ENCODE measurements at places on chromosomes 12 and 14. TPM values are rescaled to one million over a fixed set of nuclear protein-coding genes. Genes with fewer than 3 reads are reported as not detected.

DNA sequence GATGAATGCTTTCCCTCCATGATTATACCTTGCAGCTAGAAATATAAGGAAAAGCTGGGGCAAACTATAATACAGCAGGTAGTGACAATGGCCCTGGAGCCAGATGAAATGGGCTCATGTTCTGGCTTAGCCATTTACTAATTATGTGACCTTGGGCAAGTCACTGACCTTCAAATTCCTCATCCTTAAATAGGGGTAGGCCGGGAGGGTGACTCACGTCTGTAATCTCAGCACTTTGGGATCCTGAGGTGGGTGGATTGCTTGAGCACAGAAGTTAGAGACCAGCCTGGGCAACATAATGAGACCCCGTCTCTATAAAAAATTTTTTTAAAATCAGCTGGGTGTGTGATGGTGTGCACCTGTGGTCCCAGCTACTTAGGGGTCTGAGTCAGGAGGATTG lies 155.4 kb downstream of the C12orf75 start:
- DNase-seq, result no peak

DNA sequence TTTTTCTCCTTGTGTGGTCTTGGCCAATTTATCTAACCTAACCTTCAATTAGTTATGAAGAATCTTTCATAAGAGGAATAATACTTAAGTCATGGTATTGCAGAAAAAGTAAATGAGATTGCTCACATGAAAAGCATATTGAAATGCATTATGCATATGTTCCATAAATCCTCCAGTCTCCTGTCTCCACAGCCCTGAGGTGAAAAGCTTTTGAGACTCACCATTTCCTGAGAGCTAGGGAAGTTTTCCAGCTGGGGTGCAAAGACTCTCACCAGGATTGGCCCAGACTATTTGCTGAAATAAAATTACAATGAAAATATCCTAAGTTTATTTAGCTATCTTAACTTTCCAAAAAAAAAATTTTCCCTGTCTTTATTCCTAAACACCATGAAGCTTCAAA lies 723.8 kb upstream of the FLRT2 start:
- no peak for DNase-seq

- peak; percentile 43 for DNase-seq
These were observed 765 bp downstream of the SCYL2 start for GRCh38 chr12:100267603-100268281.

DNA sequence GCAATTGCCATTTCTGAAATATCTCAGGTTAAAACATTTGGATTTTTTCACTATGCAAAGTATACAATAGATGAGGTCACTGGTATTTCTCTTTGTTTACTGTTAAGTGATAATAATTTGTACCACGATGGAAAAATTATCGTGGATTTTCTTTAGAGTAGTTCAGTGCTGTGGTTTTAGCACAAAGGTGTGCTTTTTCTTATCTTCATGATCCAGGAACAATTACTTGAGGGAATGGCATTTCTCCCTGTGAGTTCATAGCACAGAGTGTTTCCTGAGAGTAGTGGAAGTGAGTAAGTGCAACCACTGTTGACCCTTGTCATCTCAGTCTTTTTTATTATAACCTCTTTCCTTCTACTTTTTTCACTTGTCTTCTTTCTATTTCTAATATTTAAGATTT lies 86.8 kb downstream of the FGD4 start:
- DNase-seq, result no peak

DNA sequence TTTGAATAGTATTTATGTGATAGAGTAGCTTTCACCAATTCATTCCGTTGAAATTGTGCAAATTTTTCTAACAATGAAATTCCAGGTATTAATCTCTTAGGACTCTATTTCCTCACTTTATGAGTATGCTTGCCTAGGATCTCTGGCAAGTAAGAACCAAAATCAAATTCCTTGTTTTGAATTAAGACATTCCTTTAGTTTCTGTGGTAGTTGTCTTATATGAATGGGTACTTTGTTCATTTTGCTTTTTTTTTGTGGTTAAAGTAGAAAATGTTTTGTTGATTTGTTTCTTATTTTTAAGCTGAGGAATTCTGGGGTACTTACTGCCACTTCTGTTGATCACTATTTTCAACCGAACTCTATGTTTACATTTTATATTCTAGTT lies 59.8 kb downstream of the KITLG start:
- DNase-seq, result no peak

- no peak for DNase-seq
These were observed 31.7 kb downstream of the SPPL3 start for GRCh38 chr12:120872487-120872886.

GRCh38 chr12:64252681-64253080 lies 30.6 kb upstream of the KICS2 start:
- DNase-seq, result peak; percentile 31

DNA sequence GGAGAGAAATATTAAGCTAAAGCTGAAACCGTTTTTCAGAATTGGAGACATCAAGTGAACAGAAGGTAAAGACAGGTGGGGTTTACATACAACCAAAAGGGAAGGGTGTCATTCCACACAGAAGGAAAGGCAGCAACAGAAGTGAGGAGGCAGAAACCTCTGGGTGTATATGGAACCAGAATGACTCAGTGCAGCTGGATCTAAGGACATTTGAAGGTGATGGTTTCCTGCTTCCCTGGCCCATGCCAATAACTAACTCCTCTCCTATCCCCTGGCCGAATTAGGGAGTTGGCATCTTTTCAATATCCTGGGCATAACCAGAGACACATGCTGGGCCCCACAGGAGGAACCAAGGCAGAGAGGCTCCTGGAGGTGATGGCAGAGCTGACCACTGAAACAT lies 8.4 kb downstream of the NCKAP5L start:
- DNase-seq, result no peak

DNA sequence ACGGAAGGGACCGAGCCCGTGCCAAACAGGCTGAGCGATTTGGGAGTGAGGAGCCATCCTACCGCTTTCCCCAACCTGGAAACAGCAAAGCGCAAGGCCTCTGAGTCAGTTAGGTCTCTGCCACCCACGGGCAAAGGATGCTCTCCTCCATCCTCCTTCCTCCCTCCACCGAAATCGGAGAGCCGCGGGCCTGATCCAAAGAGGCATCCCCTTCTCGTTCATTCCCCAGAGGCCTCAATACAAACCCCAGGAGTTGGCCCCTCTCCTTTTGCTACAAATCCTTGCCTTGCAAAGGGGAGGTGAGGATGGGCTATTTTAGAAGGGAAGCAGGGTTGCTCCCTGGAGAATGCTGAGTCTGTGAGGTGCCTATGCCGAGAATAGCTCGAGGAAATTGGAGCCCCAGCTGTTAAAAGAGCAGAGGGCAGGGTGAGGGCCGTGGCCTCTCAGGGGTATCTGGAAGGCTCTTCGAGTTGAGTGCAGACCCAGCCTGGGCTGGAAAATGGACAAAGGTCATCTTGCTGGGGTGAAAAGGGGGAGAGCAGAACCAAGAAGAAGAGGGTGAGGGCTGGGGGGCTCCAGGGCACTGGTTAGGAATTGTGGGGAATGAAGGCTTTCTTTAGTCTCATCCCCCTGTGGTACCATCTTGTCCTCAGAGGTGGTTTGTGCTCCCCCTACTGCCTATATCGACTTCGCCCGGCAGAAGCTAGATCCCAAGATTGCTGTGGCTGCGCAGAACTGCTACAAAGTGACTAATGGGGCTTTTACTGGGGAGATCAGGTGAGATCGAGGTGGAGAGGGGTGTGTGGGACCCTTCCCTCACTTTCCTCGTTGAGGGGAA lies 1.1 kb downstream of the TPI1 start:
- peak; percentile 70 for DNase-seq

DNA sequence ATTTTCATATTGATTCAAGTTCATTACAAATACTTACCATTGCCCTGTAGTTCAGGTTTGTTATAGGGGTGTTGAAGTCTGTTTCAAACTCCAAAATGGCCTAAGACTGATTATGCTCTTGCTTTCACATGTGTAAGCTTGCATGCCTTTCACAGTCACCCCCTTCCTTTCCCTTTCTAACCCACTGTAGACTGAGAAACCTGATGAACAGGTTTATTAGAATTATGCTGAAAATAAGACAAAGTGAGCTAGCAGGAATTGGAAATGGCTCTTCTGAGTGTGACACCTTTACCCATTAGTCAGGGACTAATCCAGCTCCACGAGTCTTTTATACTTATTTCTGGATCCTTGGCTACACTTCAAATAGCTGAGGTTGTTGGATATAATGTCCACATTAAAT lies 38.9 kb downstream of the FBXO33 start:
- no peak for DNase-seq

- DNase-seq, result no peak
These were observed 39.7 kb downstream of the RAD51B start for GRCh38 chr14:67859169-67859749.

DNA sequence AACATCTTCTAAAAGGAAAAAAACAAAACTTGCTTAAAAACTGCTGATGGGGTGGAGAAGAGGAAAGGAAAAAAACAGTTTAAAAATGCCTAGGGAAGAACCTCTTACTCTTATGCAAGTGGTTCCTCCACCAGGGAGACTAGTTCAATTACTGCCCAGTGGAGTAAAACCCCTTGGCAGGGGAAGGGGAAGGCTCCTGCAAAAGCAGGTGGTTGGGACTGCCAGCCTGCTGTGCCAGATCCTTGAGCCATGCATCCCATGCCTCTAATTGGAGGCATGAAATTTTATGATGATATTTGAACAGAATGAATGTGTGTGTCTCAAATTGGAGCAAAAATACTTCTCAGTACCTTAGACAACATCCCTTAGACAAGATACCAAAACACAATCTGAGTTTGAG lies 118.8 kb downstream of the FSCB start:
- no peak for DNase-seq

GRCh38 chr12:63151623-63152320 lies 771 bp upstream of the AVPR1A start:
- DNase-seq, result peak; percentile 81

- no peak for DNase-seq
These were observed 7.4 kb downstream of the LRP1-AS start for GRCh38 chr12:57139796-57140649.

DNA sequence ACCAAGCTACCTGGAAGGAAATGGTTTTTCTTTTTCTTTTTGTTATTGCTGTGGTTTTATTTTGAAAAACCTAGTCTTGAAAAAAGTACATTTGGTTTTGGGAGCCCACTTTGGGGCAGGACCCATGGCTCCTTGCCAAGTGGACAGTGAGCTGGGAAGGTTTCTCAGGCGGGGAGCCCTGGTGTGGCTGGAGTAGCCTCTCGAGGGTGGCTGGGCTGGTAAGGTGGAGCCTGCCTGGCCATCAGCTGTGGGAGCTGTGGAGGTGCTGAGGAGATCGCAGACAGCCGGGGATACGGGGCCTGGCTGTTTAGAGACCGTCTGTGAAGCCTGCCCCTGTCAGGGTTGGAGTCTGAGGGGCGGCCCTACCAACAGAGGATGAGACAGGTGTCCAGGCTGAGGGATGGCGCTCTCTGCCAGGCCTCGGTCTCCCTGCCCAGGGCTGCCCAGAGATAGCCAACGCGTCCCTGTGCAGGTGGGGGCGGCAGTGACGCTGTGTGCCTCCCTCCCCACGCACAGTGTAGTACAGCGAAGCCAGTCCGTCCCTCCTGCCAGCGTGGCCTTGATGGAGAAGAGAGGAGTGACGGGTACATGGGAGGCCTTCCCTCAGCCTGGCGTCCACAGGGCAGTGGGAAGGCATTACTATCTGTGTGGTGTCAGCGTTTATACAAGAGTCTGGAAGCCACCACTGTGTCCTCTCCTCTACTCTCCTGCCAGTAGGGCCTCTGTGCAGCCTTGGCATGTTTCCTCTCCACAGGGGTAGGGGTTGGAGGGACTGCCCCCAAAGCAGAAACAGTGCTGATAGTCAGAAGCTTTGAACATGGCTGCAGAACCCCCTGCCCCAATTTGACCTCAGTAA lies 5.9 kb downstream of the RIN3 start:
- no peak for DNase-seq

GRCh38 chr14:65854215-65854614 lies 441.7 kb downstream of the FUT8 start:
- DNase-seq, result no peak

GRCh38 chr12:108566452-108566851 lies 4.1 kb downstream of the ISCU start:
- DNase-seq, result no peak

- DNase-seq, result no peak
These were observed 187.2 kb downstream of the SYNE2 start for GRCh38 chr14:64040044-64040443.

DNA sequence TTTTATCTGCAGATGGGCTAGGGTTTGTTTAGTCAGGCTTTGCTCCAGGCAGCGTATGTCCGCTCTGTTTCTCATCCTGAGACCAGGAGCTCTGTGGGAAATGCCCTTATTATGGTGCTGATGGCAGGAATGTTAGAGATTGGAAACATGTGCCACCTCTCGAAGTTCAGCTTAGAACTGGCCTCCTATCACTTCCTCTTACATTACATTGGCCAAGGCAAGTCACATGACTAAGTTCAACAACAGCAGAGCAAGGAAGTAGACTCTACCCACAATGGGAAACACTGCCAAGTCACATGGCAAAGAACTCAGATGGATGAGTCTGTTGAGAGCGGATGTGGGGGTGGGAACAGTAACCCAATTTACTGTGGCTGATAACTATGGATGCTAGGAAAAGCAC lies 161.9 kb upstream of the WSCD2 start:
- no peak for DNase-seq

DNA sequence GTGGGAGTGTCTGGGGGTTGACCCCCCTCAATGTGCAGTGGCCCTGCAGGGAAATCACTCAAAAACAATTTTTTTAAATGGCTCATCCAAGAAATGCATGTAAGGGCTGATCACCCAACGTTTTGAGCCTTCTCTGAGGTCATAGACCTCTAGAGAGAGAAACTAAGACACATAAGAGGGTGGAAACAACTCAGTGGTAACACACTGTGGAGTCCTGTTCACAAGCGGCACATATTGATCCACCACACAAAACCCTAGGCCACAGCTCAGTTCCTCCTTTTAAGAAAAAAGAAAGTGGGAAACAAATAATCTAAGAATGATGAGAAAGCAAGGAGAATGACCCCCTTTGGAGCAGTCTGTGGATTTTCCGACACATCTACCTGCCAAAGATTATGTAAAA lies 83.0 kb upstream of the METAP2 start:
- DNase-seq, result no peak

The ANHX gene
- polyA plus RNA-seq, result not detected

The NDUFB1 gene
- polyA plus RNA-seq, result 145 TPM

The KRT73 gene
- polyA plus RNA-seq, result 0.12 TPM

The CCDC175 gene
- polyA plus RNA-seq, result not detected

The INHBE gene
- polyA plus RNA-seq, result 2.9 TPM

The TEDC1 gene
- 6.8 TPM for polyA plus RNA-seq

The PTPRR gene
- 2.0 TPM for polyA plus RNA-seq

The MDM1 gene
- polyA plus RNA-seq, result 11.9 TPM

The DGLUCY gene
- 25.4 TPM for polyA plus RNA-seq

The RNASE7 gene
- polyA plus RNA-seq, result 0.13 TPM

Data from muscle of leg (tissue), 16 donors.